Transverse colon (tissue), 4 donors: ENCODE measurements at places on chromosomes 13 and 19. TPM values are rescaled to one million over a fixed set of nuclear protein-coding genes. Genes with fewer than 3 reads are reported as not detected.
A peak's percentile ranks its signal among the peaks of the same experiment; 100 is the strongest.

- H3K36me3 ChIP-seq: no peaks in the 10 kb centered on the region
- no peaks in the 10 kb centered on the region for H3K4me1 ChIP-seq
- no peak overlapping the region for H3K27ac ChIP-seq
- DNase-seq: no peak
- H3K27me3 ChIP-seq: no peaks in the 10 kb centered on the region
- no peak overlapping the region for H3K4me3 ChIP-seq
Measured at GRCh38 chr13:99661791-99662190, 160.5 kb downstream of the TM9SF2 start.

DNA sequence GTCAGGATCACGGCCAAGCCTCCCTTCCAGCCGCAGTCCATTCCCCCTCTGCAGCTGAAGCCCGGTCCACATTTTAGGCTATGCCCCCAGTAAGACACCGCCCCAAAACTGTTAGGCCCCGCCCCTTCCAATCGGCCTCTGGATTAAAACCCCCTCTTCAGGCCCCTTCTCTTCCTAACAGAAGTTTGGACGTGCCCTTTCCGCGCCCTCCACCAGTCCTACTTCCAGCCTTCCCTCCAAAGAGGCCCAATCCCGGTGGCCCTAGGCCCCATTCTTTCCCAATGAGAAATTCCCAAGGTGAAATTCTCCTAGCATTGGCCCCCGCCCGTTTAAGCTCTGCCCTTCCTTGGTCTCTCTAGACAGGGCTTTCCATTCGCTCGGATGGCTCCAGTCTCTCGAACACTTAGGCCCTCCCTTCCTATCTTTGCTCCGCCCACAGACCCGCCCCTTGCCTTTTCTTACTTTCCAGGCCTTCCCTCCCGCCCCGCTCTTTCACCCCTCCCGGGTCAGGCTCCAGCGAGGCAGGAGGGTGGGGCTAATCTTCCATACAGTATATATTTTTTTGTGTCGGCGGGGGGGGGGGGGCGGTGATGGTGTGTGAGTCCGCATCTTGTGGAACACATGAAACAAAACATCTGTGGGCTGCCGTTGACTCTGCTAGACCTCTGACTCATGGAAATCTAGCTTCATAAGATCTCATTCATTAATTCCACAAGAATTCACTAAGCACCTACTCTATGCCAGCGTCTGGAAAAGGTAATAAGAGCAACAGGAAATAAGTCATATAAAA, 13.6 kb downstream of the LTBP4 start:
- H3K27me3 ChIP-seq: no peaks in the 10 kb centered on the region
- H3K27ac ChIP-seq: peak overlapping the region; percentile 92
- peak; percentile 93 for DNase-seq
- peaks cover 51% of the 10 kb centered on the region for H3K4me1 ChIP-seq

GRCh38 chr13:78998630-78999315, 339.8 kb upstream of the OBI1 start:
- H3K4me1 ChIP-seq: no peaks in the 10 kb centered on the region
- H3K27ac ChIP-seq: no peak overlapping the region
- H3K27me3 ChIP-seq: no peaks in the 10 kb centered on the region
- H3K4me3 ChIP-seq: no peak overlapping the region
- no peaks in the 10 kb centered on the region for H3K36me3 ChIP-seq

DNA sequence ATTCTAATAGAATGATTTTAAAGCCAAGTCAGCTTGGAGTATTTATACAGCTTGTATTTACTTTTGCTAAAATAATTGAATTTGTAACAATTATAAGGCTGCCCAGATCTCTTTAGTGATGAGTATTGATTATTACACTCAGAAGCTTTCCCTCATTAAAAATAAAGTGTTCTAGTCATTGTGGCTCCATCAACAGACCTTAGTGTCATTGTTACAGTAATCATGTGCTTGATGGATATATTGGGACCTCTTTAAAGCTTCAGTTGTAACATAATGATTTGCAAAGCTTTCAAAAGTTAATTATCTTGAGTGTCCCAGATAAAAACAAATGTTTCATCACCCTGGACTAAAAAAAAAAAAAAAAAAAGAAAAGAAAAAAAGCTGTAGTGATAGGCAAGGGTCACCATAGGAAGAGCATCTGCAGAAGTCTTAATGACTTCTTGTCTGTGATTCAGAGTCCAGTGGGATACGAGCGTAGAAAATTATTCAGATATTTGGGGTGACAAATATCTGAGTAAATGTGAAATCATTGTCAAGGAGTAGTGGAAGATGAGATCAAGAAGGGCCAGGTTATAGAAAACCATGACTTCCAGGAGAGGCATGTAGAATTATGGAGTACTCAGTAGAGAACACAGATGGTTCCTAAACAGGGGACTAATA, 369.6 kb downstream of the DCT start:
- no peak overlapping the region for H3K4me3 ChIP-seq
- DNase-seq: no peak
- no peaks in the 10 kb centered on the region for H3K4me1 ChIP-seq
- H3K36me3 ChIP-seq: no peaks in the 10 kb centered on the region
- H3K27me3 ChIP-seq: no peaks in the 10 kb centered on the region
- no peak overlapping the region for H3K27ac ChIP-seq

Gene IZUMO2
- total RNA-seq: not detected

Gene TLE5
- total RNA-seq: 561 TPM

Gene OR7D2
- total RNA-seq: 1.1 TPM

GRCh38 chr19:46080561-46080960, 39.8 kb upstream of the IGFL4 start:
- no peak overlapping the region for H3K4me3 ChIP-seq
- H3K27ac ChIP-seq: no peak overlapping the region
- DNase-seq: no peak
- peaks cover 58% of the 10 kb centered on the region for H3K27me3 ChIP-seq

DNA sequence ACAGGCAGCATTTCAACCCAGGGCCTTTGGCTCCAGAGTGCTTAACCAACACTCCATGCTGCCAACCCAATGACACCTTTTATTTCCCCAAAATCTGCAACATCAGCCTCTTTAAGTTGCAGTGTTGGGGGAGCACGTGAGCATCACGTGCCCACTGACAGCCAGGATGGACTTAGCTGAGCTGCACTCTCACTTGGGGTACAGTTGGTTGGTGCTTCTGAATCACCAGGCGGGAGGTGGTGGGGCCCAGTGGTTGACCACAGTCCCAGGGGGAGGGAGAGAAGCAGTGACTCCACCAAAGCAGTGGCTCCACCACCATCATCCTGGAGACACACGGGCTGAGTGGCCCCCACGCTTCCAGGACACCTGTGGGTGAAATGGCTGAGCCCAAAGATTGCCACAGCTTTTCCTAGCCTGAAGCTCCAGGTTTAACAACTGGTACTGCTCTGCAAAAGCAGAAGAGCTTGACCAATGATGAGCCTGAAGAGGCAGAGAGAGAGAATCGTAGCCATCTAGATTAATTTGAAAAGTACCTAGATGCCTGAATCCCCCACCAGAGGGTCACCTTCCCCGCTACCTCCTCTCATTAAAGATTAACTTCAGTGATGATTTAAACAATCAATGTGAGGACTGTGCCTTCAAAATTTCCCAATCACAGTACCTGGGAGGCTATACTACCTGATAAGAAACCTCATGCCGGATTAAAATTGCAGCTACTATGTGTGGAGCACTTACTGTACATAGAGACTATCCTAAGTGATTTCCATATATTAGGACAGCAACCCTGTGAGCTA, 193.8 kb downstream of the FOXO1 start:
- H3K27me3 ChIP-seq: no peaks in the 10 kb centered on the region
- H3K4me3 ChIP-seq: no peak overlapping the region
- no peak overlapping the region for H3K27ac ChIP-seq
- no peak for DNase-seq

- H3K27ac ChIP-seq: no peak overlapping the region
- DNase-seq: no peak
- no peaks in the 10 kb centered on the region for H3K36me3 ChIP-seq
- H3K4me1 ChIP-seq: no peaks in the 10 kb centered on the region
- no peaks in the 10 kb centered on the region for H3K27me3 ChIP-seq
- H3K4me3 ChIP-seq: no peak overlapping the region
Measured at GRCh38 chr13:75418997-75419396, 63.0 kb downstream of the TBC1D4 start.

- DNase-seq: no peak
- no peak overlapping the region for H3K4me3 ChIP-seq
- no peaks in the 10 kb centered on the region for H3K27me3 ChIP-seq
- H3K4me1 ChIP-seq: peaks cover 8% of the 10 kb centered on the region
Measured at GRCh38 chr13:99875391-99875790, 96.2 kb downstream of the ZIC5 start.

GRCh38 chr13:114087430-114087829, 45.0 kb downstream of the RASA3 start:
- no peaks in the 10 kb centered on the region for H3K36me3 ChIP-seq
- H3K27me3 ChIP-seq: no peaks in the 10 kb centered on the region
- DNase-seq: no peak
- H3K27ac ChIP-seq: no peak overlapping the region
- no peak overlapping the region for H3K4me3 ChIP-seq

- peaks cover 53% of the 10 kb centered on the region for H3K4me1 ChIP-seq
- peak overlapping the region; percentile 23 for H3K4me3 ChIP-seq
- H3K36me3 ChIP-seq: no peaks in the 10 kb centered on the region
- H3K27me3 ChIP-seq: no peaks in the 10 kb centered on the region
Measured at GRCh38 chr19:6087074-6087571, 23.2 kb downstream of the RFX2 start.

DNA sequence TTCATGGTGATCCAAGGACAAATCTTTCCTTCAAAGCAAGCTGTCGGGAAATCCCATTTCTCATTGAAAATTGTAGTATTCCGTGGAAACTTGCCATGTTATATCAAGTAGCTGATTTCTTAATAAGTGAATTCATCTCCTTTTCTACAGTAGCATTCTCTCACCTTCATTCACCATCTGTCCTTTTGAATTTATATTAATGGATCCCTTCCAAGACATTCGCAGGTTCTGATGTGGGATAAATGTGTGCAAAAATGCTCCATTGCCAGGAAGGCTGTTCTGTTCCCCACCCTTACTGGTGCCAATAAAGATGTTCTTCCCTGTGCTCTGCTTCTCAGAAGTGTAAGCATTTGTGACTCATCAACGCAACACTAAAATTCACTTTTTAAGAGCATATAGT, 36.2 kb downstream of the AMER2 start:
- no peak overlapping the region for H3K27ac ChIP-seq
- H3K36me3 ChIP-seq: no peaks in the 10 kb centered on the region
- peaks cover 20% of the 10 kb centered on the region for H3K27me3 ChIP-seq
- DNase-seq: no peak
- H3K4me3 ChIP-seq: no peak overlapping the region

Gene HCN2
- 0.14 TPM for total RNA-seq

DNA sequence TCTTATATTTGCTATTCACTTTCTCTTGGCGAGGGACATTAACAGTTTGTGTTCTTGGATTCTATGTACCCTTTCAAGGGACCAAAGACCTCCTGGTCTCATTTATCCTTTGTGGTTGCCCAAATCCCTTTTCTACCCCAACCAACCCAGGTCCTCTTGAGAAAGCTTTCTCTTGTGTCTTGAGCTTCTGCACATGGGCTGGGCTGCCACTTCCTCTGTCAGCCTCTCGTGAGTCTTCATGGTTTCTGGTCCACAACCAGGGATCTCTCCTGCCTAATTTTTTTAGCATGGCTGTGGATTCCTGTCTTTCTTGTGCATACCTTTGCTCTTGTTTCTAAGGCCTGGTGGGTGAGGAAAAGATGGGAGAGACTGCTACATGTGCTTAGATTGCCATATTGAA, 14.9 kb downstream of the TIMM13 start:
- no peaks in the 10 kb centered on the region for H3K4me1 ChIP-seq
- no peak overlapping the region for H3K4me3 ChIP-seq
- no peak overlapping the region for H3K27ac ChIP-seq
- H3K27me3 ChIP-seq: no peaks in the 10 kb centered on the region

Gene RASIP1
- total RNA-seq: 3.8 TPM

Gene EDNRB
- 14.6 TPM for total RNA-seq

Gene KL
- total RNA-seq: 3.4 TPM

Gene ZBTB32
- not detected for total RNA-seq

Gene TSSK6
- total RNA-seq: 3.6 TPM

Gene ADM5
- 0.41 TPM for total RNA-seq

DNA sequence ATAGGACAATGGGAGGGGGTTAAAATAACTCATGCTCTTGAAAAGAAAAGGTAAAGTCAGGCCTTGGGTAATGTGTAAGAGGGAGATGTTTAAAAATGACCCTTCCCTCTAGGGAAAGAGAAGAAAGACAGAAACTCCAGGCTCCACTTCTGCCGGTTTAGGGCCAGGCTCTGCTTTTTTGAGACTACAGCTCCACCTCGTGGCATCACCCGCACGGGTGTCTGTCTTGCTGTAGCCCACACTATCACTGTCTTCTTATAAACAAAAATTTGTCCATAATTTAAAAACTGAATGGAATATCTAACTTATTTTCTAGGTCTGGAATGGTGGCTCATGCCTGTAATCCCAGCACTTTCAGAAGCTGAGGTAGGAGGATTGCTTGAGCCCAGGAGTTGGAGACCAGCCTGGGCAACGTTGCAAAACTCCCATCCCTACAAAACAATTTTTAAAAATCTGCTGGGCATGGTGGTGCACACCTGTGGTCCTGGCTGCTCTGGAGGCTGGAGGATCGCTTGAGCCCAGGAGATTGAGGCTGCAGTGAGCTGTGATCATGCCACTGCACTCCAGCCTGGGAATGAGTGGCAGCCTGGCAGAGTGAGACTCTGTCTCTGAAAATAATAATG, 65.1 kb upstream of the GTF3A start:
- no peak overlapping the region for H3K4me3 ChIP-seq
- no peak overlapping the region for H3K27ac ChIP-seq
- DNase-seq: peak; percentile 79
- peaks cover 5% of the 10 kb centered on the region for H3K4me1 ChIP-seq
- peaks cover 5% of the 10 kb centered on the region for H3K27me3 ChIP-seq

DNA sequence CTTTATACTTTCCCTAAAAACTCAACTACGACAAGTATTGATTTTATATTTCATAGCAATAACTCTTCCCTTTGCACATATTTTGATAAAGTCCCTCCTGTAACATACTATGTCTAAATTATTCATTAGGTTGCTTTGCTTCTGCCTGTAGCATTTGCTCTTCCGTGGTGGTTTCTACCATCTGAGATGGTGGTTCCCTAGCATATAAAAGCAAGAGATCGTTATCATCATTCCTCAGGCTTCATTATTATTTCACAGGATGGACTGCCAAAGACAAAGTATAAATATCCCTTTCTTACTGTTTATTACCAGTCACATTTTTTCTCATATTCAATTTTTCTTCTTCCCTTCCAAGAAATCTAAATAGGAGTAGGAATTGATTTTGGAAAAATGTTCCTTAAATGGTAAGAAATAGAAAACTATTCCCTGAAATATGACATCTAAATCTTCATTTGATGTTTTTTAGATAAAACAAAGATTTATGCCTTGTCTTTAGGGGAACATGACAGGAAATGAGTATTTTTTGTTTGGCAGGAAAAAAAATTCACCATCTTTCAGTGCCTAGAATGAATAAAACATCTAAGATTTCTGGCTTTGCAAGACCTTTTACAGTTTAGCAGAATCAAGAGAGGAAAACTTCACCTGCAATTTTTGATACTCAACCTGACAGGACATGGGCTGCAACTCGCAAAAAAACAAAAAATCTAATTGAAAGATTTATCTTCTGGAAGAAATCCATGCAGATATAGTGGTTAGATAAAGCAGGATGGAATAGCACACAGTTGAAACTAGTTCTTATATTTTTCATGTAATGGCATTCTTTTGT, 340.0 kb downstream of the SPRY2 start:
- H3K4me1 ChIP-seq: no peaks in the 10 kb centered on the region
- no peak for DNase-seq
- no peaks in the 10 kb centered on the region for H3K36me3 ChIP-seq
- no peak overlapping the region for H3K4me3 ChIP-seq
